ENCODE measurements at places on chromosomes 11 and 22.

DNA sequence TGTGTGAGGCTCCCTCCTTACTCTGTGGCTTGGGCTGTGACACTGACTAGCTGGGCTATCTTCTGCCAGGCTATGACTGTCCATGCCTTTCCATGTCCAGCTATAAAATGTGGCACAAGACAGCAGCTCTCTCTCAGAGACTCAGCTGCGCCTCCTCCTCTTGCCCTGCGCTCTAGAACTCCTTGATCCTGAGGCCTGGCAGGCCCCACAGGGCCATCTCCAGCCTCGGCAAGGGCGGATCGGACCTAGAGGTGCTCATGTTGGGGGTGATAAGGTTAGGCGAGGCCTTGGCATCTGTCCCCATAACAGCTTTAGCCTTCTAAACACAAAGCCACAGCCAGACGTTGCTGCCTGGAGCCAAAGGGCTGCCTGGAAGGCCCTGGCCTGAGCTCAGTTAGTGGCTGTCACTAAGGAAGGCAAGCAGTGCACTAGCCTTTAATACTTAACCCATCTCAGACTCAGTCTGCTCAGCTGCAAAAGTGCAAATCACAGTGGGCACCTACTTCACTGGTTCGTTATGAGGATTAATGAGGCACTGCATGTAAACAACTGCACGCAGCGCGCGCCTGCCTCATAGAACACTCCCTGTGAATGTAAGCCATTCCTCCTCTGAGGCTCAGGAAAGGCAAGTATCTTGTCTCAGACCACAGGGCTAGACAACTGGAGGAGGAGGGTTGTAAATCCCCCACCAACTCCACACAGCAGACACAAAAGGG is 1.2 kb downstream of the GUCD1 start:
- no peak for DNase-seq

- DNase-seq: no peak
These were observed 14.2 kb upstream of the TALDO1 start for GRCh38 chr11:733072-733471.

GRCh38 chr11:58561394-58562098 is 14.1 kb downstream of the LPXN start:
- no peak for DNase-seq

DNA sequence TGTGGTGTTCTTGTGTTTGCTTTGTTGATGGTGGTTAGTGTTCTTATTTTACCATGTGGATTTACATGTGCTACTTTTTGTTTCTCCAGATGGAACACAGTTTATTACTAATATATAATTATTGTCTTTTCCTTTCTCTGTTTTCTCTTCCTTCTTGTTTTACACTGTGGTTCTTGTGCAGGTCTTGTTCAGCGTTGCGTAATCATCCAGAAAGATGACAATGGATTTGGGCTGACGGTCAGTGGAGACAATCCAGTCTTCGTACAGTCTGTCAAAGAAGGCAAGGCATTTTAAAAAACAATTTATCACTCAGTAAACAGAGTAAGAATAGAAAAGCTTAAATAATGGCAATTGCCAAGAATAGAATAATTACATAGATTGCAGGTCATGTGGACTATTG is 84.4 kb downstream of the ARHGEF12 start:
- DNase-seq: no peak

GRCh38 chr11:27857014-27857413 is 156.8 kb upstream of the BDNF start:
- no peak for DNase-seq

DNA sequence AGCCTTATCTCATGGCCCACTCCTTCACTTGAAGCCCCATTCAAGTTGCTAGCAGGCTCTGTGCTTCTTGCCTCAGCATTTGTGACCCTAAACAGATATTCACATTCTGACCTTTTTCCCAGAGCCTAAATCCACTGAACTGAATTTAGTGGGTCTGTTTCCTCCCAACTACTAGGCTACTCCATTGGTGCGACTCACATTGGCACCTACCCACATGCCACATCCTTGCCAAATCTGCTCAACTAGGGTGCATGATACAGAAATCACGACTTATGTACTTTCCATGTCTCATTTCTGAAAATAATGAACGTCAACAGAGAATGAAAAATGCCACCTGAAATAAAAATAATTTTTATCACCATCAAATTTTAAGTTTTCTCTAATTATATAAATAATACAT is 8.4 kb upstream of the MMP12 start:
- no peak for DNase-seq

DNA sequence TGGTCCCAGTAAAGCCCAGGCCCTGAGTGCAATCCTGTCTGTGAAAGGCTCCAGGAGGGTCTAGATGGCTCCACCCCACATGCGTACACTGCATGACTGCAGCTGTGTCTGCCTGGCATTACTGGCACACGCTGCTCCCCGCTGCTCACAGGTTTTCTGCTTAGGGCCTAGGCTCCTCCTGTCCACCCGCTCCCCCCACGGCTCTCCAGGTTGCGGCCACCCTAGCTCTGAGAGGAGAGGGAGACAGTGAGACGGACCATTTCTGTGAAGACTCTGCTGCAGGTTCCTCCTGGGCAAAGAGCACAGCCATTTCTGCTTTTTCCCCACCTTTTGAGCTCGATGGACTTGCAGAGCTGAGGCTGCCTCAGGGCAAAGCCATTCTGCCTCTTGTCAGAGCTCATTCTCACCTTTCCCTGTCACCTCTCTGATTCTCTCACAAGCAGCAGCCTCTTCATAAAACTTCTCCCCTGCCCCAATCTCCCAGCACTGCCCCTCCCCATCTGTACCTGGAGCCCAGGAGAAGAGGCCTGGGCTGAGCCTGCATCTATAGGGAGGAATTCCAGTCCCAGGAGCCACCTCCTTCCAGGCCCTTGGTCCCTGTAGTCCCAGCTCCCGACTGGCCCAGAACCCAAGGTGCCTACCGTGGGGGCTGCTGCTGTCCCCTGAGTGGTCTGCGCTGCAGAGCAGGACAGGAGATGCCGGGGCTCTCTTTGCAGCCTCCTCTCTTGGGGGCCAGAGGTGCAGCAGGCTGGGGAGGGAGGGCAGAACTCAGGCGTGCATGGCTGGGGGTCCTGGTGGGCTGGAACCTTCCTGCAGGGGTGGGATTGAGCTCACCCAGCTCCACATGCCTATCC is 433.7 kb upstream of the B3GAT1 start:
- DNase-seq: no peak
